ENCODE measurements at places on chromosomes 5 and 9. TPM values are rescaled to one million over a fixed set of nuclear protein-coding genes. Genes with fewer than 3 reads are reported as not detected.

Gene CTSL
- total RNA-seq = 28.7 TPM

DNA sequence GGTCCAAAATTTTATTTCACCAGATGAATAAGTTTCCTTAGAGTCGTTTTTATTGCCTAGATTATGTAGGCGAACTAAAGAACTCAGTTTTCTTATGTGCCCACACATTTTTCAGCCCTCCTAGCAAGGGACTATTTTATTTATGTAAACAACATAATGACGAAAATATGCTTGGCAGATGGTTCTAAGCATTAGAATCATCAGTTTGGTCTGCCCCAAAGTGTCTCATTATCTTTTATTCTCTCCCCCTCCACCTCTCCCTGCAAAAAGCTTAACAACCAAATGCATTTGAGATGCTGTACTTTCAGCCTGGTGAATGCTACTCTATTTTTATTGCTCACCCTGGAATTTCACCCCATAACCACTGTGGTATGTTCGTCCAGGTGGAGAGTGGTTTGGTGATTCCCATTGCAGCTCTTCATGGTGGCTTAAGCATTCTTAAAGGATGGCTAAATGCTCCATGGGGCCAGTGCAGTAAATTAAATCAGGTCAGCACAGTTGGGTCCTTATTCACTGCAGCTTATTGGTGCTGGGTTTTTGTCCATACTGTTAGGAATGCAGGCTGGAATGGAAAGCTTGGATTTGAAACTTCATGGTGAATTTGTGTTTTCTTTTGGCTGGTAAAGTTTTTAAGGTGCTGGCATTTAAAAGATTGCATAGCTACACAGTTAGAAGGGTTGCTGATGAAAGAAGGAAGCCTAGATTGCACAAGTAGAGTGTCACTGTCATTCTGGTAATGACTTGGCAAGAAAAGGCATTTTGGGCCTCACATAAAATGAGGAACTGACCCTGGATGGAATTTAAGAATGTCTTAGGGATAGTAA, 39.2 kb downstream of the TLE4 start:
- H3K4me3 ChIP-seq = peak overlapping the region; percentile 43
- DNase-seq = no peak
- peak overlapping the region; percentile 50 for H3K27ac ChIP-seq
- peaks cover 38% of the 10 kb centered on the region for H3K4me1 ChIP-seq
- peaks cover 4% of the 10 kb centered on the region for H3K36me3 ChIP-seq

DNA sequence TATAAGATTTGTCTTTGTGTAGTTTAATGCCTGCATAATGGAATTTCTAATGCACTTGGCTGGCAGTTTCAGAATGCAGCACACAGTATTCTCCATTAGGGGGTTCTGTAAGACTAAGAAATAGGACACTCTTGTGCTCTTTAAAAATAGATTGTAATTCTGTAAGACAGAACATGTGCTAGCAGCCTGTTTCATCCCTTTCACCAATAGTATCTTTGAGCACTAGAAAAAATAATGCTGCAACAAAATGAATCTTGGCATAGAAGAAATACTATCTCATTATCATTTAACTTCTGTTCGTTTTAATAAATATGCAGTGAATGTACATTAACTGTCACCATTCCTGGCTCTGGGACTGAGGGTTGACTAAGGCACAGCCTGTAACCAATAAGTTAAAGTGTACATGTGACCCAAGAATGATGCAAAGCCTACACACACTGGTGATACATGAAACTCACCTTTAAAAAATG, 23.8 kb upstream of the ZNF622 start:
- no peak overlapping the region for H3K4me3 ChIP-seq
- H3K27me3 ChIP-seq = no peaks in the 10 kb centered on the region
- no peak for DNase-seq
- H3K27ac ChIP-seq = no peak overlapping the region
- peaks cover 4% of the 10 kb centered on the region for H3K4me1 ChIP-seq

DNA sequence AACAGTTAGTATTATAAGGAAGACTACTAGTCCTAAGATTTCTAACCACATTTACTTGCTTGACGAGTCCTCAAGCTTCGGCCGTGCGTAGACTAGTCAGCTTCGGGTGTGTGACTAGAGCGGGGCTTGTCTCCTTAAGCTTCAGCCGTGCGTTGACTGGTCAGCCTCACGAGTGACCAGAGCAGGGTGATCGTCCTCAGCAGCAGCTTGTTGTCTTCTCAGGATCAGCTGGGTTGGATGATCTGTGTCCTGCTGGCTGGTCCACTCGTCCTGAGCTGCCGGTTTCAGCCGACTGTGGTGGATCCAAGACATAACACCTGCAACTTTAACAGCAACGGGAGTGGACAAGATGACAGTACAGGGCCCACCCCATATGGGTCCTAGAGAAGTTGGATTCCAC, 16.7 kb downstream of the CEL start:
- no peak overlapping the region for H3K27ac ChIP-seq
- no peaks in the 10 kb centered on the region for H3K36me3 ChIP-seq
- DNase-seq = no peak
- no peak overlapping the region for H3K4me3 ChIP-seq

- no peaks in the 10 kb centered on the region for H3K4me1 ChIP-seq
- H3K27me3 ChIP-seq = no peaks in the 10 kb centered on the region
- no peak overlapping the region for H3K27ac ChIP-seq
- no peak for DNase-seq
- H3K4me3 ChIP-seq = no peak overlapping the region
- H3K36me3 ChIP-seq = no peaks in the 10 kb centered on the region
These were observed 226.1 kb downstream of the SLIT3 start for GRCh38 chr5:169074839-169075238.

- peaks cover 5% of the 10 kb centered on the region for H3K27me3 ChIP-seq
- no peak overlapping the region for H3K27ac ChIP-seq
- H3K36me3 ChIP-seq = peaks cover 11% of the 10 kb centered on the region
These were observed 64.2 kb upstream of the ECM2 start for GRCh38 chr9:92599938-92600461.

DNA sequence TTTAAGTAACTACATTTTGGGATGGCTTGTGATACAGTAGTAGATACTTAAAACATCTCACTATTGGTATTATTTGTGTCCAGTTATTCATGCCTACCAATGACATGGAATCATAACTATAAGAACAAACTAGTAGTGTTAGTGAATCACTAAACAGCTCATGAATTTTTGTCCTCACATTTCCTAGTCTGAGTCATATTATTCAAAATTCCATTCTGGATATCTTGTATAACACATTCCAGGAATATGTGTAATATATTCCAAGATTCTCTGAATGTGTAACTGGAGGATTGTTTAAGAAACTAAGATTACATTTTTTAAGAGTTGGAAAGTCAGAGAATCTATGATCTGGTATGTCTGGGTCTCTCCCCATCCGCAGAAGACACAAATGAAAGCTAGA, 565.3 kb upstream of the ZNF608 start:
- peaks cover 14% of the 10 kb centered on the region for H3K36me3 ChIP-seq
- H3K4me1 ChIP-seq = peaks cover 8% of the 10 kb centered on the region
- H3K27ac ChIP-seq = no peak overlapping the region
- no peak overlapping the region for H3K4me3 ChIP-seq

DNA sequence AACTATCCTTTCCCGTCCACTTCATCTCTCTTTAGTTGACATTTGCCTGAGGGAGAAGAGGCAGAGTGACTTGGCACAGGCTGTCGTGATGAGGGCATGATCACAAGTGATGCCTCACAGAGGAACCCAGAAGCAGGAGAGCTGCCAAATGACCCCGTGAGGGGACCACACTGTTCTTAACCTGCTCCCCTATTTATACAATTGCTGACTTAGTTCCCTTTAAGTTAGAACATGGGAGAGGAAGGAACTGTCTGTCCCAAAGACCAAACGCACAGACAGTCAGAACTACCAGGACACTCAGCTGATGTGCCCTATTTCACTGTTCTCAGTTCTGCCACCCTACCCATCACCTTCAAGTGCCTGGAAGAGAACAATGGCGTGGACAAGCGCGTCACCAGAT, 73.7 kb downstream of the SLC1A3 start:
- H3K27me3 ChIP-seq = no peaks in the 10 kb centered on the region
- no peak for DNase-seq
- no peaks in the 10 kb centered on the region for H3K36me3 ChIP-seq
- no peak overlapping the region for H3K4me3 ChIP-seq
- H3K4me1 ChIP-seq = peaks cover 16% of the 10 kb centered on the region

DNA sequence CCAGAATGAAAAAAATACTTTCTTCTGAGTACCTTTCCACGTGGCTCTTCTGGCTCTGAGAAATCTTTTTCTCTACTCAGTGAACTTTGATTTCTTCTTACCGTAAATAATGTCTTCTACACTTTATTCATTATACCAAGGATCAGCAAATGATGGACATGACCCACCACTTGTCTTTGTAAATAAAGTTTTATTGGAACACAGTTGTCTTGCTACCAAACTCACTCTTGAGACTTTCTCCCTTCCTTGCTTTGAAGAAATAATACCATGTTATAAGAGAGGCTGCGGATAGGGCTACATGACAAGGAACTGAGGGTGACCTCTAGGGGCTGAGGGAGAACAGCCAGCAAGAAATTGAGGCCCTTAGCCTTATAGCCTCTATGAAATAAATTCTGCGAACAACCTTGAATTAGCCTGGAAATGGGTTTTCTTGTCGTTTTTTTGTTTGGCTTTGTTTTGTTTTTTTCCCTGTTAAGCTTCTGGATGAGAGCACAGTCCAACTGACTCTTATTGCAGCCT, 212.5 kb downstream of the COMMD10 start:
- peaks cover 24% of the 10 kb centered on the region for H3K4me1 ChIP-seq
- peaks cover 2% of the 10 kb centered on the region for H3K27me3 ChIP-seq
- DNase-seq = no peak
- no peak overlapping the region for H3K4me3 ChIP-seq

DNA sequence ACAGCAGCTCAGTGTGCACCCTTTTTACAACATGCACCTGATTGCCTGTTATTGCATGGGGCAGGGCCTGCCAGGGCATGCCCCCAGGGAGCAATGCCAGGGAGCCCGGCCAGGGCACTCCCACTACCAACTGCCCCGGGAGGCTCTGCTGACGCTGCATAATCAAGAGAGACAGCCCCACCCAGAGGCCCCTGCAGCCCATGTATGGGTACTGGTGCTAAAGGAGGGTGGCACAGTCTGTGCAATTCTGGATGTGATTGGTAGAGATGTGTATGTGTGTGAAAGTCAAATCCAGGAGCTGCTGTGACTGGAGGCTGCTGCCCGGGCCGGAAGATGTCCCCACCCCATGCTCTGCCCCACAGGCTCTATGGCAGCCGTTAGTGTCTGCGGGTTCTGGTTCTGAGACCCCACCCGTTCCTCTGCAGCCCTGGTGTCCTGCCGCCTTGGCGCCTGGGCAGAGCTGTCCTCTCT, 3.9 kb upstream of the NEURL1B start:
- DNase-seq = no peak
- H3K27ac ChIP-seq = no peak overlapping the region
- no peaks in the 10 kb centered on the region for H3K36me3 ChIP-seq
- peaks cover 10% of the 10 kb centered on the region for H3K27me3 ChIP-seq
- peaks cover 2% of the 10 kb centered on the region for H3K4me1 ChIP-seq
